ENCODE measurements at places on chromosomes 3 and 15.
A peak's percentile ranks its signal among the peaks of the same experiment; 100 is the strongest.

GRCh38 chr3:50226888-50227389, 9.1 kb upstream of the GNAI2 start:
- DNase-seq, result no peak

- no peak for DNase-seq
Measured at GRCh38 chr3:129001101-129001805, at the start of gene EFCC1. TSS of gene EFCC1 (plus strand) at chr3:129001304. CDS start at chr3:129001629, 325 bp downstream.

- no peak for DNase-seq
Measured at GRCh38 chr15:81176291-81176893, 20.3 kb upstream of the IL16 start.

DNA sequence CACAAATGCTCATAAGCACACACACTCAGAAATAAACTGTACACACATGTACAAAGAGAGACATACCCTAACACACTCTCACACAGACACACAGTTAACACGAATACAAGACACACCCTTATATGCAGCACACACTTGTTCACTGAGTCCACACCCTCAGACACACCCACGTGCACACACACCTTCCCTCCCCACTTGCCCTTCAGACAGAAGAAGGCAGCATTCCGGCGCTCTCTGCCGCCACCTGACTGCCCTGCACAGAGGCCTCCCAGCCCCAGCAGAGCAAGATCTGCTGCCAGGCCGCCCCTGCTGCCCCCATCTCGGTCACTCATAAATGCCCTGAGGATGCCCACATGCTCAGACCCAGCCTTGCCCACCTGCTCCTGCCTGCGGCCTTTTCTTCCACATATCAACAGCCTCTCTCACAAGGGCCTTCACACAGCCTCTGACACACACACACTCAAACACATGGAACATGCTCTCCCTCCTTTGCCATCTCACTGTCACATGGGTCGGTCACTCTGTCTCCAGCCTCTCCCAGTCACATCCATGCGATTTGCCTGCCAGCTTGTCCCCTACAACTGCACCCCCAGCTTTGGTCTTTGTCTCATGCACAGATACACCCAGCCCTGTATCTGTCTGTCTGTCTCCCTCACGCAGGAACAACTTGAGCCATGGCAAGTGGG, 71.1 kb downstream of the EPHB3 start:
- no peak for DNase-seq

- peak; percentile 21 for DNase-seq
Measured at GRCh38 chr15:101014921-101015841, 96.0 kb downstream of the LRRK1 start.

DNA sequence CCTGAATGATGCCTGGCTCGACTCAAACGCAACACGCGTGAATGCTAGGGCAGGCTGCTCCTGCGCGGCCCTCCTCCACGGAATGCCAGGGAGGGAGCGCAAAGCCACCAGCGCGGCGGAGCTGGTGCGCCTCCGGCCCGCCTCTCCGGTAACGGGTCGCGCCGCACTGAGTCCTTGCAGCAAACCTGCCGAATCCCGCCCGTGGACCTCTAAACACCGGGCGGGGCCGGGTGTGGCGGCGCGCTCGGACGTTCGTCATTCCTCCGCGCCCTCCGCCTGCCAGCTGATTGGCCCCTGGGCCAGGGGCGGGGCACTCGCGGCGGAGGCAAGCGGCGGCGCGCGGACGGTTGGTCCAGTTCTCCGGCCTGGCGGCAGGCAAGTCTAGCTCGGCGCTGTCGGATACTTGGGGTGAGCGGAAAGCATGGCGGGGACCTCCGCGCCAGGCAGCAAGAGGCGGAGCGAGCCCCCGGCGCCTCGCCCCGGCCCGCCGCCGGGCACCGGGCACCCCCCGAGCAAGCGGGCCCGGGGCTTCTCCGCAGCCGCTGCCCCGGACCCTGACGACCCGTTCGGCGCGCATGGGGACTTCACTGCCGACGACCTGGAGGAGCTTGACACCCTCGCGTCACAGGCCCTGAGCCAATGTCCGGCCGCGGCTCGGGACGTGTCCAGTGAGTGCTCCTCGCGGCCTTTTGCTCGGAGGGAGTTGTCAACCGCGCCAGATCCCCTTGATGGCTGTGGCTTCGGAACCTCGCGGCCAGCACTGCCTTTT, at the start of gene ATRIP:
ATRIP (plus strand) TSS at position 313 of the 769 bp plus-strand sequence; CDS start at position 422, 109 bp downstream.
- peak; percentile 89 for DNase-seq

GRCh38 chr3:39343760-39344159, 14.3 kb downstream of the CCR8 start:
- no peak for DNase-seq

- DNase-seq, result no peak
Measured at GRCh38 chr3:128503164-128503651, 10.2 kb upstream of the GATA2 start.

GRCh38 chr3:115982629-115983028, 359.3 kb downstream of the GAP43 start:
- DNase-seq, result no peak

DNA sequence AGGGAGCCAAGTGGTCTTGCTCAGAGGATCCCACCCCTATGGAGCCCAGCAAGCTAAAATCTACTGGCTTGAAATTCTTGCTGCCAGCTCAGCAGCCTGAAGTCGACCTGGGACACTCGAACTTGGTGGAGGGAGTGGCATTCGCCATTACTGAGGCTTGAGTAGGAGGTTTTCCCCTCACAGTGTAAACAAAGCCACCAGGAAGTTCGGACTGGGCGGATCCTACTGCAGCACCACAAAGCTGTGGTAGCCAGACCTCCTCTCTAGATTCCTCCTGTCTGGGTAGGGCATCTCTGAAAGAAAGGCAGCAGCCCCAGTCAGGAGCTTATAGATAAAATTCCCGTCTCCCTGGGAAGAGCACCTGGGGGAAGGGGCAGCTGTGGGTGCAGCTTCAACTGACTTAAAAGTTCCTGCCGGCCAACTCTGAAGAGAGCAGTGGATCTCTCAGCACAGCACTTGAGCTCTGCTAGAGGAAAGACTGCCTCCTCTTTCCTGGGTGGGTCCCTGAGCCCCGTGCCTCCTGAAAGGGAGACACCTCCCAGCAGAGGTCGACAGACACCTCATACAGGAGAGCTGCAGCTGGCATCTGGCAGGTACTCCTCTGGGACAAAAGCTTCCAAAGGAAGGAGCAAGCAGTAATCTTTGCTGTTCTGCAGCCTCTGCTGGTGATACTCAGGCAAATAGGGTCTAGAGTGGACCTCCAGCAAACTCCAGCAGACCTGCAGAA, 576.3 kb upstream of the NECTIN3 start:
- no peak for DNase-seq

GRCh38 chr15:70509282-70509662, 254.1 kb downstream of the UACA start:
- DNase-seq, result no peak

DNA sequence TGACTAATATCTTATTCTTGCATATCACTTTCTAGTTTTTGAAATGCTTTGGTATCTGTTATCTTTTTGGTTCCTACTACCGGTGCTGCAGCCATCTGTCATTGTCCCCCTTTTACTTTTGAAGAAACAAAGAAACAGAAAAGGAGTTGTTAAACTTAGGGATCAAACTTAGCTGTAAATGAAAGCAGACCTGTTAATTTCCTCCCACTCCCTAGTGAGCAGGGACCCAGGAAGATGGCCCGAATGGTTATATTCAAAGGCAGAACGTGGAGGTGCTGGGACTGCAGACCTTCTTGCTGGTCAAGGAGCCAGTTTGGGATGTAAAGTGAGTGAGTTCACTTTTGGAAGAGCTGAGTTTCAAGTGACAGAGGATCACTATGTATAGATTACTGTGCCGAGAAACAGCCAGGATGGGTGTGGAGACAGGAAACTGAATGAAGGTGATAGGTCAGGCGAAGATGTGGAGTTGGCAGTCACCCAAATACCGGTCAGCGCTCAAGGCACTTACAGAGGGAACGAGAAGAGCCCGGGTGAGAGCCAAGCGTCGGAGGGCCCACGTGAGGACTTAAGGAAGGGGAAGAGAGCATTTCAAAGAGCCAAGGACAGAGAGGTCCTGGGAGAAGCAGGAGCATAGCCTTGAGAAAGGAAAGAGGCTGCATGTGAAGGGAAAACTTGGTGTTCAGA, 20.1 kb downstream of the KBTBD8 start:
- no peak for DNase-seq

- DNase-seq, result no peak
Measured at GRCh38 chr3:45861043-45861719, 19.3 kb upstream of the LZTFL1 start.

DNA sequence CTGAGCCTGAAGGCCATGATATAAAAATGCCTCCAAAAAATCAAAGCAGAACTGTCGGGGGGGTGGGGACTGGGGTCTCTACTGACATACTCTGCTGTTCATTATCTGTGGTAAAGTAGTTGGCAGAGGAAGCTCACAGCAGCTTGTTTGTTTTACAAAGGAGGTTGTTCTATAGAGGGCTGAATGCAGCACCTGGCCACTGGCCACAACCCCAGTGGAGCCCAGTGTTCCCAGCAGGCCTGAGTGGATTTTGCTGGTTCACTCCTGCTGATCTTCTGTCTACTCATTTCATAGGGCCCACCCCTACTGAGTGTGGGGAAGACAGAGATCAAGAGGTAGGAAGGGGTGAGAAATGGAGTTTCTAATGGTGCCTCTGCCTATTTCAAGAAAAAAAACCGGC, 125.5 kb downstream of the DIPK2A start:
- DNase-seq, result no peak

DNA sequence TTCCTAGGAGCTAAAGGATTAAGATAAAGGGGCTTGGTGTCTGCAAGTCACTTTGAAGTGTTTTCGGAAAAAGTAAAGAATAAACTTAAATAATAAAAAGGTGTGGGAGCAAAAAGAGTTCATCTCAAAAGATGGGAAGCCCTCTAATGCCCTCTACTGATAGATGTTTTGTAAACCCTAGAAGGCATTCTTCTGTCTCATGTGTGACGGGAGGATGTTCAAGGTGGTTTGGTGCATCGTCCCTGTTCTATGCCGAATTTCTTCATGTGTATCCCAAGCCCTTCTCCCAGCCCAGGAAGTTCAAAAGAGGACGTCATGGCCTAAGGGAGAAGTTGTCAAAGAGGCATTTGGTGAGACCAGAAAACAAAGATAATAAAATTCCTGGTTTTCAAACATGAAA, 37.2 kb downstream of the CCK start:
- DNase-seq, result no peak

DNA sequence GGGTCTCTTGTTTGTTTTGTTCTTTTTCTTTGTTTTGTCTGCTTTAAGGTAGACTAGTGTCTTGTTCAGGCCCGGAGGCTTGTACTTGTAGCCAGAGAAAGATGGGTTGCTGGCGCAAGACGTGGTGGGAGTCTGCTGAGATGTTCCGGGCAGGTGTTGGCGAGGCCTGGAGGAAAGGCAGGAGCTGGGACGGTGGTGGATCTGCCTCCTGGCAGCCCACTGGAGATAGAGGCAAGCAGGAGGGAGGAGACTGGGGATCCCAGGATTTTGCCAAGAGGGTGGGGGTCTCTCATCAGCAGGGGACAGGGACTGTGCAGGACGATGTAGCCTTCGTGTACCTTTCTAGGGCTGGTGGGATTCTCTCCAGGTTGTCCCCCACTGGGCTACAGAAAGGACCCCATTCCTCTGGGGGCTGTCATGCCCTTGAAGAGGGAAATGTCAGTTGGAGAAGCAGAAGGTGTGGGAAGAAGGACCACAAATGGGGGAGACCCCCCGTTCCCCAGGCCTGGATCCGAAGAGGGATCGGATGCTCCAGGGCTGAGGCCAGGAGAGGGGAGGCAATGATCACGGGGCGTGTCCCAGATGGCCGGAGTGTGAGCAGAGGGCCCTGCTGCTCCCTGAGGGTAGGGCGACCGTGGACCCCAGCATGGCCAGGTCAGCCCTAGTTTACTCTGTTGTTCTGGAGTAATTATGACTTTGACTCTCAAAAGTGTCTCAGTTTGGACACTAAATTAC, 7.0 kb downstream of the CHAC1 start:
- DNase-seq, result no peak

DNA sequence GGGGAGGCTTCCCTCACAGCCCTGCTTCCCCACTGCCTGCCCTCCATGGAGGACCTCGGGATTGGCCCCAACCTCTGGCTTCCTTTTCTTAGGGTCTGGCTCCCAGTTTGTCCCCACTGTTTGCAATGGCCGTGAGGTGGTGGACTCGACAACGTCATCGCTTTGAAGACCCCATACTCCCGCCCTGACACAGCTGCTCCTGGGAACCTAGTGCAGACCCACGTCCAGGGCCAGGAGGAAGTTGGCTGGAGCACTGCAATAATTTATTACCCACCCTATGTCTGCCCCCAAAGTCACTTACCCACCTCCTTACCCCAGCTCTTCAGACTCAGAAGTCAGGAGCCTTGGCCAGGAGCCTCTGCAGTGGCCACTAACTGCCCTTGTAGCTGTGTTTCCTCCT, 11.1 kb downstream of the GRM2 start:
- DNase-seq, result no peak

- peak; percentile 14 for DNase-seq
Measured at GRCh38 chr15:42919799-42920518, 619 bp downstream of the TTBK2 start.
